Activated CD8-positive, alpha-beta memory T cell treated with anti-CD3 and anti-CD28 coated beads, Interleukin-2, amount 10 ng/mL, durations not matched to agents 7 days and 5 days (primary cell): ENCODE measurements at places on chromosomes 7 and 10. TPM values are rescaled to one million over a fixed set of nuclear protein-coding genes. Genes with fewer than 3 reads are reported as not detected.

Gene ABCC2
- total RNA-seq = 0.85 TPM

Gene CYP2C19
- not detected for total RNA-seq

Gene OR9A2
- not detected for total RNA-seq

Gene MSANTD7
- total RNA-seq = 20.1 TPM

Gene UNCX
- total RNA-seq = not detected

Gene TBATA
- total RNA-seq = not detected
